ENCODE measurements at places on chromosomes 11 and 22. TPM values are rescaled to one million over a fixed set of nuclear protein-coding genes. Genes with fewer than 3 reads are reported as not detected.

DNA sequence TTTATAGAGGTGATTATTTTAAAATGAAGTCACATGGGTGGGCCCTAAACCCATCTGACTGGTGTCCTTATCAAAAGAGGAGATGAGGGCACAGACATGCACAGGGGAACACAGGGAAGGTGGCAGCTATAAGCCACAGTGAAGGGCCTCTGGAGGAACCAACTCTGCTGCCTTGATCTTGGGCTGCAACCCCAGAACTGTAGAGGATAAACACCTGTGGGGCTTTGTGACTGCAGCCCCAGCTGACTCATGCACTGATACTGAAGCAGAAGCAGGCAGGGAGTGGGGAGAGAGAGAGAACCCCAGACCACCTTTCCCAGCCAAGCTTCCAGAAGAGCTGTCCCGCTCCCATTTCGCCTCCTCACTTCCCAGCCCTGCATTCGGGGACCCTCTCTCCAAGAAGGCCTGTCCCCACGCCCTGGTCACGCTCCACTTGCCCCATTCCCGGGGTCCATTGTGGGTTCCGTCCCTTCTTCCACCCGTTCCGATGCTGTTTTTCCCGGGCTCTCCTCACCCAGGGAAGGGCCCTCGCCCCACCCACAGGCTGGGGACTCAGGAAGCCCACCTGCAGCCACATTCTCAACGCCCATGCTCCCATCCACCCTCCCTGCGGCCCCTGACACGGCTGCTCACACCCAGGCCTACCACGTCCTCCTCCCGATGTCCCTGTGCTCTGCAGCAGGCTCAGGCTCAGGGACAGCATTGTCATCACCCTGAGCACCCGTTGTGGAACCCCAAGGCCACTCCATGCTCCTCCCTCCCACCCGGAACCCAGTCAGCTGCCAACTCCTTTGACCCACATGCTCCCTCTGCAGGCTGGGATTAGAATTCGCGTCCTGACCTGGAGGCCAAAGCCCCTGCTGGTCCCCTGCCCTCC lies 90.8 kb upstream of the SHANK2 start:
- no peak for DNase-seq

- DNase-seq = no peak
Measured at GRCh38 chr22:42077486-42078125, 1.9 kb upstream of the SMDT1 start.

- DNase-seq = no peak
Measured at GRCh38 chr11:78800756-78801155, 226.1 kb upstream of the NARS2 start.

DNA sequence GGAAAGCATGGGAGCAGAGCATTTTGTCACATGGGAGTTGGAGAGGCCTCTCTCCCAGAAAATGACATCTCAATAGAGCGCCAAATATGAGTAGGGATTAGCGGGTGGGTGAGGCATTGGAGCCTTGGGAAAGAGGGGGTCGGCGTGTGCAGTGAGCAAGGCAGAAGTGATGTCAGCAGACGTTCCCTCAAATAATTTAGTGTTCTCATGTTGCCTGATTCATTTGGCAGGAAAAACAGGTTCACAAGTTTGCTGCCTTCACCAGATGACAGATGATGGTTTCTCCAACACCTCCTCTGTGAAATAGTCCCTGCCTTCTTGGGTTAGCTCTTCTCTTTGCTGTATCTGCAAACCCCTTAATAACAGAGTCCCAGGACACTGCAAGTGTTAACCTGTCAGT lies 118.5 kb upstream of the ARHGAP20 start:
- no peak for DNase-seq

ANGPTL5 gene
- polyA plus RNA-seq = 0.05 TPM

Measured in right renal pelvis (tissue), 4 donors.